GM04503 (cell line): ENCODE measurements at places on chromosomes 3 and 15.

DNA sequence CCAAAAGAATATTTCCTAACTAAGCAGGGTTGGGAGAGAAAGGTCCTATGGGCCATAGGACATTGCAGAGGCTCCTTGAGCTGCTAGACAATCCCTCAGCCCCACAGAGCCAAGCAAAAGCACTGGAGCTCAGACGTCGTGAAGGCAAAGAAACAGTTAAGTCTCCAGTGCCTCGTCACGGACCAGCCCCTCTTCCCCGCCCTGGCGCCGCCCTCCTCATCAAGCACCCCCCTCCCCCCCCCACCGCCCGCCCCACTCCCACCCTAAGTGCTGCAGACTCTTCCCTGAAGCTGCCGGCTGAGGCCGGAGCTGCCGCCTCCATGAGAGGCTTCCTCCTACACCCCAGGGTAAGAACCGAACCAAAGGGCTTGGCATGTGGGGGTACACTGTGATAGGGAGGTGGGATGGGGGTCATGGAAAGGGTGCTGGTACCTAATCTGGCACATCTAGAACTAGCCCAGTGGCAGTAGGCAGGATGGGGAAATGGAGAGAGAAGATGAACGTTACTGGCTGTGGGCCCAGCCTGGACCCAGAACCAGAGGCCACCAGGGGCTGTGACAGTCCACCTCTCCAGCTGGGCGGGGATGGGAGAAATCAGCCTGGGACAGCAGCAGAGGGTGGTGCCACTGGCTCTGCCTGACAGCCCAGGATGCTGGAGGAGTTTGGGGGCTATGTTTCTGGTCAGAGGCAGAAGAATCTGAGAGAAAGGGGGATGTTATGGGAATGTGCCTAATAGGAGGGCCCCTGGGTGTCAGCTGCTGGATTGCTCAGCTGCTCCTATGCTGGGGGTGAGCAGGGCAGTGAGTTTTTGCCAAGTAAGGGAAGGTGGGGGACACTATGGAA lies at the start of gene MAP1A:
TSS of gene MAP1A (plus strand) at position 255 of the 843 bp plus-strand sequence. CDS start 3,866 bp downstream, outside the sequence.
- no peak for DNase-seq

DNA sequence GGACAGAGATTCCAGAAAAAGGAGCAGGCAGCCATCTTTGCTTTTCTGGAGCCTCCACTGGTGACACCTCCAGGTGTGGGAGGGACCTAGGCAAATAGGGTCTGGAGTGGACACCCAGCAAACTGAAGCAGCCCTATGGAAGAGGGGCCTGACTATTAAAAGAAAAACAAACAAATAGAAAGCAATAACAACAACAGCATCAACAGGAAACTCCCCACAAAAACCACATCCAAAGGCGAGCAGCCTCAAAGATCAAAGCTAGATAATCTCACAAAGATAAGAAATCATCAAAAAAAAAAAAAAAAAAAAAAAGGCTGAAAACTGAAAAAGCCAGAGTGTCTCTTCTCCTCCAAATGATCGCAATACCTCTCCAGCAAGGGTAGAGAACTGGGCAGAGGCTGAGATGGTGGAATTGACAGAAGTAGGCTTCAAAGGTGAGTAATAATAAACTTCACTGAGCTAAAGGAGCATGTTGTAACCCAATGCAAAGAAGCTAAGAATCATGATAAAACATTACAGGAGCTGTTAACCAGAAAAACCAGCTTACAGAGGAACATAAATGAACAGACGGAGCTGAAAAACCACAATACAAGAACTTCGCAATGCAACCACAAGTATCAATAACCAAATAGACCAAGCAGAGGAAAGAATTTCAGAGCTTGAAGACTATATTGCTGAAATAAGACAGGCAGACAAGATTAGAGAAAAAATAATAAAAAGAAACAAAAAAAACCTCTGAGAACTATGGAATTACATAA lies 225.4 kb downstream of the CTNNB1 start:
- no peak for DNase-seq

- DNase-seq = no peak
These were observed 1227.6 kb upstream of the EPHA6 start for GRCh38 chr3:95586754-95587153.

GRCh38 chr3:136772709-136773108 lies 20.5 kb upstream of the STAG1 start:
- DNase-seq = no peak

DNA sequence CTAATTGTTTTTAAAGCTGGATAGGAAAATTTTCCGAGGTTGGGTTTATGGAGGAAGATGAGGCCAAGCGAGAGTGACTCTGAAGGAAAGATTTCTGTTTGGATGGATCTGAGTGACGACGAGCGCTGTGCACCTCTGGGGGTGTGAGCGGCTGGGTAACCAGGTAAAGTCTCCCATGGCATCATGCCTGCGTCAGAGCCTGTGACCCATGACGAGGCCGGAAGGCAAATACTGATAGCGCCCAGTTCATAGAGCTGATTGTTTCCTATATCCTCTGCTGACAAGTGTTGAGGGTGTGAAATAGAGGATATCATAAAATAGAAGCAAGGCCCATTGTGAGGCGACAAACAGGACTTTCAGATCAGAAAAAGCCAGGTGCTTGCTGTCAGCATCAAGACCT lies 33.7 kb upstream of the MAGEF1 start:
- DNase-seq = no peak

DNA sequence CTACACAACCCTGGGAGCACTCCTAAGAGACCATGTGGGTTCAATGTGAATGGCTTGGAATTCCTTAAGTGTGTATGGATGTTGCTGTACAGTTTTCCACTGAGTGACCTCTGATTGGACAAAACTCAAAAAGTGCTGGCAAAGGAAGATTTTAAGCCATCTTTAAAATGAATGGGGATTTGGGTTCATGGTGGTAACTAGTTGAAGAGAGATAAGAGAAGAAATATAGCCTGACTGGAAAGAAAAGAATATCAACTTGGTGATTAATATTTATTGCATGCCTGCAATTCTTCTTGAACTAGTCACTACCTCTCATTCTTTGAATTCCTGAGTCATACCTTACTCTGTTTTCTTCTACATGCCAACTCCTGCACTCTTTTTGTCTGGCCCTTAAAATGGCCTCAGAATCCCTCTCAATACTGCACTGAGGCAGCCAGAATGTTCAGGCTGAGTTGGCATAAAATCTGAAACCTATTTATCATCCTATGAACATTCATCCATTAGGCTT lies 124.7 kb downstream of the RPL22L1 start:
- DNase-seq = peak; percentile 65

GRCh38 chr3:156107504-156107903 lies 12.9 kb upstream of the KCNAB1 start:
- DNase-seq = no peak

- no peak for DNase-seq
These were observed 39.0 kb downstream of the MED12L start for GRCh38 chr3:151124476-151124875.

DNA sequence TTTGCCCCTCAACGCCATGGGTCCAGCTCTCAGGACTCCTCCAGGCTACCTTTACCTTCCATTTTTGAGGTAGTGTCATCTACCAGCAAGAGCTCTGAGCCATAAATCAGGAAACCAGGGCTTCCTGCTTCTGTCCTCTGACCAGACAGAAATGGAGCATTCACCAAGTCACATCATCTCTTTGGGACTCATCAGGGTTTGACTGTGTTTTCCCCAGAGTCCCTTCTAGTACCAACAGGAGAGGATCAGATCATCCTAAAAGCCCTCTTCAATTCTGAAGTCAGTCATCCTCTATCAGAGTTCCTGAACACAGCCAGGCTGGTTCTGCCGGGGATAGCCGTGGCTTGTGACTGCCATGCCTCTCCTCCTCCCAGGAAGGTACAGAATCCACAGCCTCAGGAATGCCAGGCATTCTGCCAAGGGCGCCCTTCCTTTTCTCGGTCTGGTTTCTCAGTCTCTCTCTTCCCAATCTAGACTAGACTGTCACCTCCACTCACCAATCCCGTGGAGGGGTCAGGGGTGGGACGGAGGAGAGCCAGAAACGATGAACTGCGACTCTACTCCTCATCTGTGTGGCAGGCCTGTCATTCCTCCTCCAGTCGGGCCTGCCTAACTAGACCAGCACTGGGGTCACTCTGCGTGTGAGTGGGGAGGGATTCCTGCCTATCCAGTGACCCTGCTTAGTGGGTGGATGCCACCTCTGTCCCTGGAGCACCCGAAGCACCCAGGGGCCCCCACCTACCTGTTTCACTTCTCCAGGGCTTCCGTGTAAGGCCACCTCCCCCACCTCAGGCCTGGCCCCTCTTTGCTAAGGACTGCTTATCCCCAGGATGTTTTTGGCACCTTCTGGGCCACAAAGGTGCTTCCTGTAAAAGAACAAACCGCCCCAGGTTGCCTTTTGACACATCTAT lies 30.9 kb downstream of the CCNL1 start:
- DNase-seq = no peak

GRCh38 chr3:72189339-72189738 lies 404.4 kb upstream of the PROK2 start:
- DNase-seq = no peak

DNA sequence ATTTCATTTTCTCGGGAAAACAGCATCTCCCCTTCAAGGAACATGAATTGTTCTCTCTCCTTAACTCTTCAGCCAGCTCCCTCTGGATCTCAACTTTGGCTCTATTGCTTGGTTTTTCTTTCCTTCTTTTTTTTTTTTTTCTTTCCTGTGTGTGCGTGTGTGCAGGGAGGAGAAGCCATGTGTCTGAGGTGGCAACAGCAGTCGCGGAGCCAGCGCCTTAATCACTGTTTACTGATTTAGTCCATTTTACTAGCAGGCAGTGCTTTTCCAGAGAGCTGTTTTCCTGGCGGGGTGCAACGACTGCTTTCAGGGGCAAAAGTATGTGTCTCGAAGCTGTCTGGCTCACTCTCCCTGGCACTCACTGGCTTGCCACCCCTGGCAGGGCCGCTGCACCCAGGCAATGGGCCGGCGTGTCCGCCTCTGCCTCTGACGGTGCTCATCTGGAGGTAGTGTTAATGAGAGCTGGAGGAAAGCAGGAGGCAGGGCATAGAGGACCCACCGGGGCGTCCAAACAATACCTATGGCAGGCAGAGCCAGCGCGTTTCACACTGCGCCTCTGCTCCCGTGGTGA lies 835.4 kb upstream of the NR2F2 start:
- DNase-seq = no peak

DNA sequence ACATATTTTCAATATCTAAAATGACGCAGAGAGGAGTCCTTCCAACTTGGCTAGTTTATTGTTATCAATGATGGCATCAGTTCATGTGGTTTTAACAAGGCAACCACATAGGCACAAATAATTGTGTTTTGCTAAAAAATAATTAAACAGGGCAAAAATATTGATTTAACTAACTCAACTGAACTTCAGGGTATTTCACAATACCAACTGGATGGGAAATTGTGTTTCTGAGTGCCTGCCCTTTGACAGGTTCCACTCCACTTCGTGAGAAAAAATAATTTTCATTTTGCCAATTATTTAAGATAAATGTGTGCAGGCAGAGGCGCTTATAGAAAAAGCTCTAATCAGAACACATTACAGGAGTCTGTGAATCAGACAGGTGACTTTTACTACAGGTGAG lies 689.3 kb upstream of the CCDC54 start:
- DNase-seq = no peak

DNA sequence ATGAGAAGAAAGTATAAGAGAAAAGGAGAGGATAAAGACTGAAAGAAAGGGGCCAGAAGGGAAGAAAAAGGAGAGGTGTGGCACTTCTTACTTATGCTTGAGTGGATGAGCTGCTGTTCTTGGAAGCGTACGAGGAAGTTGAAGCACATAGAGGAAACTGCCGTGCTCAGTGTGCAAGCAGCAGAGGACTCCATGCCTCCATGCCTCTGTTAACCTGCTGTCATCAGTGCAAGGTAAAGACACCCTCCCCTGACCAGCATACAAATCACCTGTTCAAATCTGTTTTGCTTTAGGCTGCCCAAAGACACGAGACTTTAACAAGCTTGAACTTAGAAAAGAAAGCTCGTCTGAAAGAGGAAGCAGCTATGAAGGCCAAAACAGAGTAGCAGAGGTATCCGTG lies 6.4 kb downstream of the WDR5B start:
- no peak for DNase-seq

- no peak for DNase-seq
These were observed 57.3 kb upstream of the MYRIP start for GRCh38 chr3:39752019-39752637.

DNA sequence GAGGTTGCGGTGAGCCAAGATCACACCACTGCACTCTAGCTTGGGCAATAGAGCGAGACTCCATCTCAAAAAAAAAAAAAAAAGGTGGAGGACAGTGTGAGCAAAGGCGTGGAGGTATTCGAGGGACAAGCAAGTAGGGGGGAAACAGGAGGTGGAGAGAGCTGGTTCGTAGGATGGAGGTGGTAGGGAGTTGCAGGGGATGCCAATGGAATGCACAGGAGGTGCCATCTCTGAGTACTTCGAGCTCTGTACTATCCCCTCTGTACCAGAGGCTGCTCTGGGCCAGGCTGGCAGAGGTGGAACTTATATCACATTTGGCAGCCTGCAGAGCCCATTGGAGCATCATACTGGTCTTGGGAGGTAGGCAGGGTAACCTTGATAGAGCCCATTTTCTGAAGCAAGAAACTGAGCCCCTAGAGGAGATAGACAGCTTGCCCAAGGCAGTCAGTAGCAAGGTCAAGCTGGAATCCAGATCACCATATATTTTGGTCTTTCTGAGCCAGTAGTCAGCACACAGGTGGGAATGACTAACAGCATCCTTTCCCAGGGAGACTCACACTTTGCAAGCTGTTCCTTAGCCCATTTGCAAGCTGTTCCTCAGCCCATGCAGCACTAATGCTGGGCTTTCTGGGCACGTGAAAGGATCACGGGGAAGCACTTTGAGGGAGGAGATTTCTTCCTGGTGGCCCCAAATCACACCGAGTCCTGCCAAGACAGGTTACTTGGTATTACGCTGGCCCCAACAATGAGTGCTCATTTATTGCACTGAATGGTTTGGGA lies 9.2 kb upstream of the CCDC33 start:
- no peak for DNase-seq

GRCh38 chr3:108388136-108389132 lies 92.1 kb downstream of the HHLA2 start:
- no peak for DNase-seq

- DNase-seq = no peak
These were observed 654.2 kb downstream of the NTRK3 start for GRCh38 chr15:87602371-87602770.

DNA sequence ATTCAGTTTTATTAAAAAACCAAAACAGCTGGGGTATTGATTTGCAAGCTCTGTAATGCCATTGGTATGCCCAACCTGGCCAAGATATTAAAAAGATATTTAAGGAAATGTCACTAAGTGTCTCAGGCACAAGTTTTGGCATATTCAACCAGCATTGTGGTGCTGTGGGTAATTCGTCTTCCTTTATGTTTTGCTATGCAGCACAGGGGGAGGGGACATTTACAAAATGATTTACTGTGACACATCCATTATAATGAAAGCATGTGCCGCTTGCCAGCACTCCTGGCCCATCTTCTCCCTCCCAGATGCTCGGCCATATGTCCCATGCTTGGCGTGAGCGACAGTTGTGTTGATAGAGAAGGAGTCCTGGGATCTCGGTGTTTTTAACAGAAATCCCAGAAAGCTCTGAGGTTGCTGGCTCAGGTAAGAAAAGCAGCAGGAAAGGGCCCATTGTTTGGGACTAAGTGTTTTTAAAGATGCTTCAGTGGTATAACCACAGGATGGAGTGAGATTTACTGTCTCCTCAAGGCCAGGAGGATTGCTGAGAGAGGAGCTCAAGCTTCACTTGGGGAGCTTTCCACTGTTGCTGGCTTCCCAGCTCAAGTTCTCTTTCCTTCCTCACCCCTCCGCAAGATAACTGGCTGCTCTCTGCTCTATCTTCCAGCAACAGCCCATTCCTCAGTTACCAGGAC lies 158.2 kb upstream of the TSC22D2 start:
- DNase-seq = no peak

GRCh38 chr3:15171096-15171495 lies 35.0 kb upstream of the CAPN7 start:
- no peak for DNase-seq

- DNase-seq = no peak
These were observed 30.5 kb downstream of the PCSK6 start for GRCh38 chr15:101458908-101459578.

GRCh38 chr15:25653371-25653770 lies 209.8 kb downstream of the ATP10A start:
- no peak for DNase-seq
